ENCODE measurements at places on chromosomes 13 and 19. TPM values are rescaled to one million over a fixed set of nuclear protein-coding genes. Genes with fewer than 3 reads are reported as not detected.

The MPHOSPH8 gene
- 23.3 TPM for total RNA-seq

The ZSCAN1 gene
- total RNA-seq: not detected

The NLRP12 gene
- total RNA-seq: 0.41 TPM

The CFD gene
- 5.8 TPM for total RNA-seq

DNA sequence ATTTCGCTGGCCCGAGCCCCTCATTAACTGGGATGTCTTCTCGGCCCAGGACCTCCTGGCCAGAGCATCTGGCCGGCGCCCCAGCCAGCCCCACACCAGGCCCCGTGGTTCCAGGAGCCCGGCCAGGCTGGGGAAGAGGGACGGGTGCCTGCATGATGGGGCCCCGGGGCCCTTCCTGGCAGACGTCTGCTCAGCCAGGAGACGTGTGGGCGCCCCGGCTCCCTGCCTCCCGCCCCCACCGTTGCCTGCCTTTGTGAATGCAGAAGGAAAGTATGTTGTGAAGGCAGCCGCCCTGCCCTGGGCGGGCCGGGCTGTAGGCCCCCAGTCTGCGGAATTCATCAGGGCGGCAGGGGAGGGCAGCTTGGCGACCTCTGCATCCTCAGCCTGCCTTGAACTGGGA is 4.4 kb upstream of the COMP start:
- DNase-seq: peak; percentile 43

The LRRC8E gene
- 3.8 TPM for total RNA-seq

GRCh38 chr19:18991006-18991405 is 42.3 kb downstream of the SUGP2 start:
- DNase-seq: no peak

- DNase-seq: peak; percentile 59
These were observed 565.1 kb downstream of the LIG4 start for GRCh38 chr13:107650081-107650701.

The ZNF100 gene
- 10.5 TPM for total RNA-seq

The PRTN3 gene
- total RNA-seq: 3.3 TPM

- no peak for DNase-seq
These were observed 2009.5 kb upstream of the PCDH20 start for GRCh38 chr13:63425131-63425530.

GRCh38 chr19:20412846-20413245 is 152.7 kb downstream of the ZNF737 start:
- no peak for DNase-seq

The NTN5 gene
- 0.21 TPM for total RNA-seq

DNA sequence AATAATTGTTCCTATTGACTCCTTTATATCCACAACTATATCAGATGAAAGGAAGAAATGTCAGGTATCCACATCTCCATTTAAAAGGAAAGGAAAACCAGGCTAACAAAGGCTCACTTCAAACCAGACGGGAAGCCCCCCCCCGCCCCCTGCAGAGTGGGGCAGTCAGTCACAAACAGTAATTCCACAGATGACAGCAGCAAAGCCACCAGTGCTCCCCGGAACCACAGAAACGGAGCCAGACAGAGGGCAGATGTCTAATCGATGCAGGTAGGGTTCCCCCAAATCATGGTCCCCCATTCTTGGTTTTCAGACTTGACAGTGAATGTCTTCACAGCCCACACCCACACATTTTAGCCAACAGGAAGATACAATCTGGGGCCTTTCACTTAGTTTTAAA is 100.8 kb downstream of the STK24 start:
- DNase-seq: no peak

The SAMD1 gene
- total RNA-seq: 24.7 TPM

DNA sequence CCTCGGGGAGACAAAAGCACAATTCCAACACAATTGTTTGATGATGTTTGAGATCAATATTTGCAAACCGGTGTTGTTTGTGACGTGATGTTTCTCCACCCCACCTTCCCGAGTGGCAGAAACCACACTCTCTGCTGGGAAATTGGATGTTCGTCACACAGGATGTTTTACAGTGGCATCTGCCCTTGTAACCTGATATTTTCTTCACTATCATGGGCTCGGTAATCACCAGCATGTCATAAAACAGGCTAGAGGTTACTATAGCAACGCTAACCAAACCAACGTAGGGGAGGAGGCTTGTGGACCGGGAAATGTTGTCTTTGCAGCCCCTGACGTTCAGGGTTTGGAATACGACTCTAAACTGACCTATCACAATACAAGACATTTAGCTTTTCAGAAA is 454.5 kb downstream of the IRS2 start:
- DNase-seq: peak; percentile 37

The ZNF428 gene
- 22.9 TPM for total RNA-seq

The KLHL1 gene
- total RNA-seq: 0.31 TPM

The TBXA2R gene
- 2.4 TPM for total RNA-seq

DNA sequence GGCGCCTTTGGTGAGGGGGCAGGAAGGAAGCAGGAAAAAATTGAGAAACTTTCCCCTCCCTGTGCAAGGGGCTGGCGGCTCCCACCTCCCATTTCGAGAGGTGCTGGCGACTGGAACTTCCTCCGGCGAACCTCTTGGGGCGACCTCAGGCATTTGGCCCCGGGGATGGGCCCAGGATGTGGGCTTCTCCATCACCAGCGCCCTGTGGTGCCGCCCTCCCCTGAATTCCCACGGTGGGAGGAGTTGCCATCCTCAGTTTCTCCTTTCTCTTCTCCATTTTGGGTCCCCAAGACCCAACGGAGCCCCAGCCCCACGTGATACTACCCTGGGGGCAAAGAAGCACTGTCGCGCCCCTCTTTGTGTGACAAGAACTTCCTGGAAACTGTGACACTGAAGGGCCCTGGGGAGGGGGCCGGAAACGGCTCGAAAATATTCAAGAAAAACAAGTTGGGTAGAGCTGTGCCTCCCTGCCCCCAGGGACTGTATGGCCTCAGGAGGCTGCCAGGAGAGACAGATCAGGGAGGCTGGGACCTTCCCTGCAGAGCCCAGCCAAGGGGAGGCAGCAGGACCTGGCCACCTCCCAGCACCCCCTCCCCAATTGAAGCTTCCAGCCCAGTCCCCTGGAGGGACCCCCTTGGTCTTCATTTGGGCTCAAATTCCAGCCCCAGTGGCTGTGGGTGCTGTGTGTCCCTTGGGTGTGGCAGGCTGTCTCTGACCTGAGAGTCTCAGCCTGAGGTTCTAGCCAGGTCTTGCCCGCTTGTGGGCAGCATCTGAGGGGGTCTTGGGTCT is 16.2 kb upstream of the AP1M2 start:
- peak; percentile 55 for DNase-seq

GRCh38 chr13:44769686-44770085 is 193.6 kb upstream of the TSC22D1 start:
- DNase-seq: no peak

The ATP7B gene
- 5.5 TPM for total RNA-seq

DNA sequence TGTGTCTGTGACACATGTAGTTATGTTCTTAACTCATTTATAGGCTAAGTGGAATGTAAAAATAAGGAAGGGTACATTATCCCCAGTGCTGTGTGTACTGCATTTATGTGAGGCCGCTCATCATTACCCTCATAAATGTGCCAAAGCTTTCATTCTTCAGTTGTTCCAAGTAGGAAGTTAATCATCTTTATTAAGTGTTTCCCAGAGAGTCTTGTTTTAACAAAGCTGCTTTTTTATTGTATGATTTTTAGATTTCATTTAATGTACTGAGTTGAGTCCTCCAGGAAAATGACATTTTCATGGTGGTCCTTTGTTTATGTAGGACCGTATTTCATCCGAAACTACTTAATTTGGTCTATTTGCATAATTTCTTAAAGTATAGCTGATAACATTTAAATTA is 379.8 kb downstream of the DLEU7 start:
- no peak for DNase-seq

DNA sequence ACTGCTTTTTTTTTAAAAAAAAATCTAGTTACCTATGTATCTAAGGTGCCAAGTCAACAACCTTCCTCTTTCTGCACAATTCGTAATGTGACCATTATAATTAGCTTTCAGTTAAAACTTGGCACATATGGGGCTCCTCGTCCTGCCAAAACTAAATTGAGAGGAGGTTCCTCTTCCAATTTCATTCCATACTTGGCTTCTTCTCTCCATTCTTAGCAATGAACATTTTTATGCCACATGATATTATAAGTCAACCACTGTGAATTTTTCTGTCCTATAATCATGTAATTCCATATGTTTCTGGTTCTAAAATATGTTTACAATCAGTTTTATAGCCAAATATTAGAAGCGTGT is 177.0 kb downstream of the DCLK1 start:
- peak; percentile 84 for DNase-seq

DNA sequence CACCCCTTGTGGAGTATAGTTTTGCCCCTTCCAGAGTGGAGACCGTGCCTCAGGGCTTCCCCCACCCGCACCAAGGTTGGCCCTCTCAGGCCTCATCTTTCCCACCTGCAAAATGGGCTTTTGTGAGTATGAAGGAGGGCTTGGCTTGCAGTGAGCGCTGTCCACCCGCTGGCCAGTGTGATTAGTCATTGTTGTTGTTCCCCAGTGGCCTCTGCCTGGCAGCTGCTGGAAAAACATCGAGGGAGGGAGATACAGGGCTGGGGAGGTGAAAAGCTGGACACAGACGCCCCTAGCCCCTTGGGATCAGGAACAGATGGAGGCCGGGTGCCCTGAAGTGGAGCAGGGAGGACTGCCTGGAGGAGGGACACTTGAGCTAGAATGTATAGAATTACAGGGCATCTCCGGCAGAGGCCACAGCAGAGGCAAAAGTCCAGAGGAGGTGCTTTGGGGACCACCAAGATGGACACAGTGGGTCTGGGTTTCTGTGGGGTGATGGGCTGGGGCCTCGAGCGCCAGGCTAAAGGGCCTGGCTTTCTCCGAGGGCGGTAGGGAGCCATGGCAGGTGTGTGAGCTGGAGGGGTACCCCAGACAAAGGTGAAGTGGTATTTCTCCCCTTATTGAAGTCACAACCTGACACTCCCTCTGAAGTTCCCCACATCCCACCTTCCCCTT is 3.9 kb upstream of the IL12RB1 start:
- DNase-seq: no peak

DNA sequence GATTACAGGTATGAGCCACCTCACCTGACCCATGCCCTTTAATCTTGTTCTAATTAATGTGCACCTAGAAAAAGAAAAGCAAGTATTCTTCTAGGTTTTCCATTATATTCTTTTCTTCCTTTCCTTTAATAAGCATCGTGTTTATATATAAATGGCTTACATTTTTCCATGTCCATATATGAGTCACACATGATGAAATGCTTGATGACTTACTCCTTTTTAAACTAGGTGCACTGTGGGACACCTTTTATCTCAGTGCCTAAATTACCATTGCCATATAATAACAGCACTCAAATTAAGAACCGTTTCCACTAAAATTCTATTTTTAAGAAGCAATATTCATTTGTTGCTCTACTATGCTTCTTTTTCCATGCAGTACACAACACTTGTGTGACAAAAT is 363.3 kb downstream of the LIG4 start:
- no peak for DNase-seq

DNA sequence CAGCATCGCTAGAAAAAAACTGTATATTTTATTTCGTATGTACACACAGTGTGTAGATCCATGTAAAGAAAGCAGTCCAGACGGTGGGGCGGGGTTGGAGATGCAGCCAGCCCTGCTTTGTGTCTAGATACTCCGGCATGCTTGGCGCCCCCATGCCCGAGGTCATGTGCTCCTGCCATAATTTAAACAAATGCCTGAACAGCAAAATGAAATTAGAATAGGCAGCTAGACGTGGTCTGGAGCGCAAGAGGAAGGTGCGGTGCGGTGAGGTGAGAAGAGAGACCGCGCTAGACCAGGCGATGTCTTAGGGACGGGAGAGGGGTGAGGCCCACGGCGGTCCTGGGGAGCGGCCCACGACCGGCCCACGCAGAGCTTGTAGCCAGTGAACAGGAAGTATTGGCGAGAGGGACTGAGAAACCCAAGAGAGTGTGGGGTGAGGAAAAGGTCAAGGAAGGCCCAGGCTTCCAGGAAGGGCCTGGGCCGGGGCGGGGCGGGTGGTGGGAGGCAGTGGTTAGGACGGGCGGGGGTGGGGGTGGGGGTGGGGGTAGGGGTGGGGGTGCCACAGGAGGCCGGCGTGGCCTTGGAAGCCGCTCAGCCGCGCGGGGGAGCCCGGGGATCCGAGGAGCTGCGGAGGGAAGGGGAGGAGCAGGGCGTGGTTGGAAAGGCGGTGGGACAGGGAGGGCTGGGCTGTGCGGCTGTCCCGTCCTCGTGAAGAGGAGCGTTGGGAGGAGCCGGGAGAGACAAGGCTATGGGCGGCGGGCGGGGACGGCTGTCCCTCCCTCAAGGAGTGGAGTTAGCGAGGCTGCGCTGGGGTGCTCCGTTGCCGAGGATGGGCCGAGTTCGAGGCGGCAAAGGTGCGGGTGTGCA is 254.7 kb upstream of the SGCG start:
- DNase-seq: peak; percentile 94

The ZNF561 gene
- total RNA-seq: 49.1 TPM

DNA sequence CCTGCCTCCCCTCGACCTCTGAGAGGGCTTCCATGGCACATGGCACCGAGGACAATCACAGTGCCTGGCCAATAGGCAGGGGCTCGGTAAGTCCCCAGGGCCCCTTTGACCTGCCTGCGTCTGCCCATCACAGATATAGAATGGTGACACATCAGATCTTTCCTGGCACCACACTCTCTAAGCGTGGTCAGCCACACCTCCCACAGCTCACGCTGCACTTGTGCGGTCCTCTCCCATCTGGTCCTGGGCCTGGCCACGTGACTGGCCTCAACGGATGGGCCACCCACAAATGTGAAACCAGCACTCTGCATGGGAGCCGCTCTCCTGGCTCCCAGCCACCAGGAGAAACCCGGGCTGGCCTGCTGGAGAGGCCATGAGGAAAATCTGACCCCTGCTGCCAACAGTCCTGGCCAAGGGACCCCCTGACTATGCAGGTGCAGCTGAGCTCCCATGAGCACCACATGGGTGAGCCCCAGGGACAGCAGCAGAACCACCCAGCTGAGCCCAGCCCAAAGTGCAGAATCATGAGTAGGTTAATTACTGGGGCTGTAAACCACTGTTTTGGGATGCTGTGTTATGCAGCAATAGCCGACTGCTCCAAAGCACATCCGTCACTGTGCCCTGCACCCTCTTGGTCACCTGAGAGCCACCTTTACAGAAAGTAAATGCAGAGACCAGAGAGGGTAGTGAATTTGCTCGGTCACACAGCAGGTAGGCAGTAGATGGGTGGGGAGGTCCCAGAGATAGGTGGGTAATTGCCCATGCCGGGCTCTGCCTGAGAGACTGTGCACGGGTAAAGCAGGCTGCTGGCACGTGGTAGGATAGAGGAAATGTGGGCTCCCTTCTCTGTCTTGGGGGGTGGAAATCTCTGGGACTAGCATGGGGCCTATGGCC is 9.7 kb upstream of the MEF2B start:
- no peak for DNase-seq

GRCh38 chr19:51811344-51811743 is 16.4 kb downstream of the FPR3 start:
- peak; percentile 5 for DNase-seq

- DNase-seq: no peak
These were observed at the start of gene ZFP28 for GRCh38 chr19:56538761-56539263. TSS of gene ZFP28 (plus strand) at chr19:56538948. CDS start at chr19:56539019, 71 bp downstream.

DNA sequence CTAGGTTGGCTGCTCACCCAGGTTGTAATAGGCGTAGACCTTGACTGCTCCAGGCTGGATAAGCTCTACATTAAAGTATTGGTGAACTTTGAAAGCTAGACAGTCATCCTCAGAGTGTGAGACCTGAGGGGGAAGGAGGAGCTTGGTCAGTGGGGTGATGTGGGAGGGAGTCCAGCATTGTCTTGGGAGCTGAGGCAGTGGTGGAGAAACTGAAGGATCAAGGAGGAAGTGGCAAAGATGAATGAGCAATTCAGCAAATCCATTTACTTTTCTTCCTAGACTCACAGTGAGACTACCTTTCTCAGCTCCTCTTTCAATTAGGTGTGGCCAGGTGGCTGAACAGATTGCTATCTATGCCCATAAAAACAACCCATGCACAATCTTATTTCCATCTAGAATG is 10.2 kb upstream of the TNFSF14 start:
- no peak for DNase-seq

The USP12 gene
- total RNA-seq: 32.1 TPM
